Spinal cord (tissue), 10 donors: ENCODE measurements at places on chromosomes 11 and 22. TPM values are rescaled to one million over a fixed set of nuclear protein-coding genes. Genes with fewer than 3 reads are reported as not detected.

OR51E2 gene
- polyA plus RNA-seq = 0.26 TPM

BBS1 gene
- 77.1 TPM for polyA plus RNA-seq

SHISA8 gene
- polyA plus RNA-seq = 3.0 TPM

MUC5AC gene
- polyA plus RNA-seq = 0.02 TPM

TRIM21 gene
- 6.9 TPM for polyA plus RNA-seq

ENTHD1 gene
- not detected for polyA plus RNA-seq

BRSK2 gene
- polyA plus RNA-seq = 95.0 TPM

BLID gene
- not detected for polyA plus RNA-seq

APOA4 gene
- polyA plus RNA-seq = not detected

UBQLN3 gene
- not detected for polyA plus RNA-seq

RCOR2 gene
- polyA plus RNA-seq = 23.7 TPM
